ENCODE measurements at places on chromosomes 16 and 17.

DNA sequence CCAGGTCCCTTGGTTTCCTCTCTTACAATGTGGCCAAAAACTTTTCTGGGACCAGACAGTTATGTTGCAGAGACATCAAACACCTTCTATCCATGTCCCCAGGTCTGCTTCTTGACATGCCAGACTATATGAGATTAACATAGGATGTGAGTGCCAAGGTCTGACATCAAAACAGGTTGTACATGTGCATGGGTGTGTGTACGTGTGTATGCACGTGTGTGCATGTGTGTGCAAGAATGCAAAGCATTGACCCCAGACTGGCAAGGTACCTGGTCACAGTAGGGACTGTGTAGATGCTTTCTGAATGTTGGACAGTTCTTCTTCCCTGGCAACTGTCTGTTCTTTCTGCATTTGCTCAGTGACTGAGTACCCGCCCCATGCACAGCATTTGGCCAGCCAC, 85.6 kb downstream of the NDE1 start:
- peak overlapping the region; percentile 32 for H3K27ac ChIP-seq
- H3K36me3 ChIP-seq: peaks cover 10% of the 10 kb centered on the region
- DNase-seq: no peak
- H3K4me1 ChIP-seq: no peaks in the 10 kb centered on the region

- peaks cover 6% of the 10 kb centered on the region for H3K27me3 ChIP-seq
- H3K4me1 ChIP-seq: peaks cover 13% of the 10 kb centered on the region
- no peak overlapping the region for H3K27ac ChIP-seq
- no peak for DNase-seq
- peaks cover 55% of the 10 kb centered on the region for H3K36me3 ChIP-seq
These were observed 5.8 kb downstream of the KIF18B start for GRCh38 chr17:44941712-44942331.

DNA sequence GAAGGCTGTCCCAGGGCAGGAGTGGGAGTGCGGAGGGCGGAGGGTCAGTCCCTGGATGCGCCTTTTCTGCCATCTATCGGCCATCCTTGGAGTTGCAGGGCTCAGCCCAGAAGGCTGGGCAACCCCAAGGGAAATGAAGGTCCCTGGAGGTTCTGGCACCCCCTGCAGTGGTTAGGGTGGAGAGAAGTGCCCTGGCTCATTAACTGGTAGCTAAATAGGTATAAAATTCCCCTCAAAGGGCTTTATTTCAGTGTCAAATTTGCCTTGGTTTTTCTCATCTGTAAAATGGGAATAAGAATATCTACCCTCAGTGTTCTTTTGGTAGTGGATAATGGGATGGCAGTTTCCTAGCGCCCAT, 22.4 kb downstream of the C17orf75 start:
- H3K36me3 ChIP-seq: no peaks in the 10 kb centered on the region
- H3K27ac ChIP-seq: no peak overlapping the region
- peaks cover 12% of the 10 kb centered on the region for H3K4me1 ChIP-seq
- H3K27me3 ChIP-seq: peaks cover 18% of the 10 kb centered on the region
- H3K4me3 ChIP-seq: peak overlapping the region; percentile 62

DNA sequence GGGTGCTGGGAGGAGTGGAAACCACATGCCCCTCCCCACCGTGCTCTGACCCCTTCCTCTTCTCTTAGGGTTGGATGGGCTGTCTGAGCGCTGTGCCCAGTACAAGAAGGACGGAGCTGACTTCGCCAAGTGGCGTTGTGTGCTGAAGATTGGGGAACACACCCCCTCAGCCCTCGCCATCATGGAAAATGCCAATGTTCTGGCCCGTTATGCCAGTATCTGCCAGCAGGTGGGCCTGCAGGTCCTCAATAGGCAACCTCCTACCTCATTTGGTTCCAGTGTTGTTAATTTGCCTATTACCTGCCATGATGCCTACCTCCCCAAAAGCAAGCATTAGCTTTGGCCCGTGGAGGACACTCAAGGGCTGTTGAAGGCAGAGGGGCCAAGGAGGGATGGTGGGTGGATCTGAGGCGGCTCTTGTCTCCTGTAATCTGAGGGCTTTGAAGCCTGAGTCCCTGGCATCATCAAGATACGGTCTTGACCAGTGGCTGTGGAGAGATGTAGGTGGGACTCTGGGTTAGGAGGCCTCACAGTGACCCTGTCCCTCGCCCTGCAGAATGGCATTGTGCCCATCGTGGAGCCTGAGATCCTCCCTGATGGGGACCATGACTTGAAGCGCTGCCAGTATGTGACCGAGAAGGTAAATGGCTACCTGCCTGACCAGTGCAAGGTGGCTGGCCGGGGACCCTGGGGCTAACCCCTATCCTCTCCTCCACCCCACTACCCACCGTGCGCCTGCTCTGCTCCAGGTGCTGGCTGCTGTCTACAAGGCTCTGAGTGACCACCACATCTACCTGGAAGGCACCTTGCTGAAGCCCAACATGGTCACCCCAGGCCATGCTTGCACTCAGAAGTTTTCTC, 3.4 kb downstream of the ALDOA start:
- peaks cover 89% of the 10 kb centered on the region for H3K36me3 ChIP-seq
- DNase-seq: peak; percentile 63
- H3K27ac ChIP-seq: peak overlapping the region; percentile 91
- H3K4me3 ChIP-seq: peak overlapping the region; percentile 53
- H3K4me1 ChIP-seq: peaks cover 42% of the 10 kb centered on the region

- peaks cover 5% of the 10 kb centered on the region for H3K36me3 ChIP-seq
- DNase-seq: no peak
- no peak overlapping the region for H3K4me3 ChIP-seq
- H3K27me3 ChIP-seq: no peaks in the 10 kb centered on the region
- H3K4me1 ChIP-seq: peaks cover 22% of the 10 kb centered on the region
- no peak overlapping the region for H3K27ac ChIP-seq
These were observed 2.3 kb downstream of the ARL4D start for GRCh38 chr17:43400943-43401717.

- H3K4me3 ChIP-seq: no peak overlapping the region
- peaks cover 7% of the 10 kb centered on the region for H3K27me3 ChIP-seq
- DNase-seq: no peak
- no peak overlapping the region for H3K27ac ChIP-seq
- H3K4me1 ChIP-seq: no peaks in the 10 kb centered on the region
These were observed 43.9 kb upstream of the ABCA3 start for GRCh38 chr16:2384426-2384825.

DNA sequence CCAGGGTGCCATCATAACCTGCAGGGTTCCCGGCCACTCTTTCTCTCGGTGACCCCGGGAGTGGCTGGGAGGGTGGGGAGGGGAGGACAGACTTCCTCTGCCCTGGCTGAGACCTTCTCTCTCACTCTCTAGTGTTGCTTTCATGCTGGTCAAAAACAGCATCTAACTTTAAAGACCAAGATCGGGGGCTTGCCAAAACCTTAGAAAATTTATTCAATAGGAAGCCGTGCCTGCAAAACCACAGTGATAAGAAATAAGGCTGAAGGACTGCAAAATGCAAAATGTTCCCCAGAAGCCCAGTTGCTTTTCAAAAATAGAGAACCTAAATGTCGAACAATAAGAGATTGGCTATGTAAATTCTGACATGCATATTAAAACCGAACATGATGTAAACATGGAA, 344.0 kb downstream of the FOXL1 start:
- peaks cover 61% of the 10 kb centered on the region for H3K27me3 ChIP-seq
- H3K4me3 ChIP-seq: no peak overlapping the region
- no peak overlapping the region for H3K27ac ChIP-seq

- no peak for DNase-seq
- peaks cover 7% of the 10 kb centered on the region for H3K4me1 ChIP-seq
- no peak overlapping the region for H3K27ac ChIP-seq
These were observed 35.1 kb downstream of the CDH1 start for GRCh38 chr16:68772030-68772681.

GRCh38 chr16:74657870-74658642, 8.6 kb downstream of the RFWD3 start:
- H3K27ac ChIP-seq: peak overlapping the region; percentile 52
- DNase-seq: no peak
- H3K36me3 ChIP-seq: peaks cover 97% of the 10 kb centered on the region

DNA sequence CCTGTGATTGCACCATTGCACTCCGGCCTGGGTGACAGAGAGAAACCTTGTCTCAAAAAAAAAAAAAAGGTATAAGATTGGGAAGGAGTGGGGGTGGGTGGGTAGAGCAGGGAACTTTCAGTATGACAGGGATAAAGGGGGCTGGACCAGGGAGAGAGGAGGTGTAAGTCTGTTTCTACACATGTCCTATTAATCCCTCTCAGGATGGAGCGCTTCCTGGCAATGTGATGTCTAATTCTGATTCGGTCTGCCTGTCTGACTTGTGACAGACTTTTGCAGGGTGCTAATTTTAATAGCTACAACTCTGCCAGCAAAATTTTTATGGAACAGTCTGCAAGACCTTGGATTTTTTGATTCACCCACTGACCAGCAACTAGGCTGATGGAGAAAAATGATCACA, 53.8 kb upstream of the SLC25A19 start:
- H3K4me1 ChIP-seq: peaks cover 92% of the 10 kb centered on the region
- no peaks in the 10 kb centered on the region for H3K27me3 ChIP-seq
- H3K27ac ChIP-seq: peak overlapping the region; percentile 91
- DNase-seq: no peak
- H3K4me3 ChIP-seq: no peak overlapping the region
- peaks cover 9% of the 10 kb centered on the region for H3K36me3 ChIP-seq

DNA sequence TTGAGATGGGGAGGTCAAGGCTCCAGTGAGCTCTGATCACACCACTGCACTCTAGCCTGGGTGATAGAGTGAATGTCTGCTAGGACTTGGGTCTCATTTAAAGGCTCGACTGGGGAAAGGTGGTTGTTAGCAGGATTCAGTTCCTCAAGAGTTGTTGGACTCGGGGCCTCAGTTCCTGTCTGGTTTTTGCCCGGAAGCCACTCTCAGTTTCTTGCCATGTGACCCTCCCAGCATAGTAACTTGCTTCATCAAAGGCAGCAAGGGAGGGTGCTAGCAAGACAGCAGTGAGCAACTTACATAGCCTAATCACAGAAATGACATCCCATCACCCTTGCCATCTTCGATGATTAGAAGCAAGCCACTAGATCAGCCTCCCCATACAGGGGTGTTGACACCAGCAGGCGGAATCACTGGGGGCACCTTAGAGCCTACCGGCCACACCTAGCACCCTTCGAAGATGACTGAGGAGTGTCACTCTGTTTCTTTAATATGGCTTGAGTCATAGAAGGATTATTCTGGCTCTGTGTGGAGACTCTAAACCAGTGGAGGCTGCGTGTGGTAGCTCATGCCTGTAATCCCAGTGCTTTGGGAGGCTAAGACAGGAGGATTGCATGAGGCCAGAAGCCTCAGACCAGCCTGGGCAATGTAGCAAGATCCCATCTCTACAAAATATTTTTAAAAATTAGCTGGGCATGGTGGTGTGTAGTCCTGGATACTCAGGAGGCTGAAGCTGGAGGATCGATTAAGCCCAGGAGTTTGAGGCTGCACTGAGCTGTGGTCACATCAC, 13.2 kb upstream of the SCNN1B start:
- peaks cover 3% of the 10 kb centered on the region for H3K4me1 ChIP-seq
- H3K36me3 ChIP-seq: no peaks in the 10 kb centered on the region
- no peak for DNase-seq
- peaks cover 13% of the 10 kb centered on the region for H3K27me3 ChIP-seq

DNA sequence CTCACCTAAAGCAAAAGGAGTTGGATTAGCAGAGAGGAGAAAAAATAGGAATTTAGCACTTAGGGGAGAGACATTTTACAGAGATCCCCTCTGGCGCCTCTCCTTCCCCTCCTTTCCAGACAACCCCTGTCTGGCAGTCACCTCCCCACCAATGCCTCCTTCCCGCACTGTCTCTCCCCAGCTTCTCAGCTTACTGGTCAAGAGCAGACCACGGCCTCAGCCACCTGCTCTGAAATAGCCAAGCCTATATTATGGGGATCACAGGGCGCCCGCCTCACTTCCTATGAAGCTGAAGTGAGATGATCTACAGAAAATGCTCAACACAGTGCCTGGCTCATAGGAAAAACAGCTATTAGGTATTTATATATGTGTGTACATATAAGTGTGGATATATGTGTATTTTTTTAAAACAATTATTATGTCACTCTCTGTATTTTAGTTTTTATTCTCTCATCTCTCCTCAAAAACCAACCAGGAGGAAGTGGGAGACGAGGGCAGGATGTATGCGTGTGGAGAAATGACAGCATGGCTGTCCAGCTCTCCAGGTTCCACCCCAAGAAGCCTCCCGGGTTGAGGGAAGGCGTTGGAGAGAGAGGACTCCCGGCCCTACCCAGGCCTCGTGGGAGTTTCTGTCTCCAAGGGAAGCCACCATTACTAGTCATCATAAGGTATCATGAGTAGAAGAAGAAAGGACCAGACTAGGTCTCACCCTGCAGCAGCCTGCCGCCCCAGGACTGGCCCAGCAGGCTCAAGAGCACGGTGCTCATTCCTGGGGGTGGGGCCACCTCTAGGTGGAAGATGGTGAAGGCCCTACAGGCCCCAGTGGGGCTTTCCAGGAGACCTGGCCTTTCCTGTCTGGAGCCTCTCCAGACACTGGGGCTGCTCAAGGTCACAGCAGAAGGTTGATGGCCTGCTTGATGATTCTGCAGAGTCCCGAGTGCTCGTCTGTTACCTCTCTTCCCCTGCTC, 27.2 kb downstream of the MAP3K14 start:
- H3K27me3 ChIP-seq: no peaks in the 10 kb centered on the region
- H3K4me1 ChIP-seq: peaks cover 49% of the 10 kb centered on the region
- DNase-seq: no peak

DNA sequence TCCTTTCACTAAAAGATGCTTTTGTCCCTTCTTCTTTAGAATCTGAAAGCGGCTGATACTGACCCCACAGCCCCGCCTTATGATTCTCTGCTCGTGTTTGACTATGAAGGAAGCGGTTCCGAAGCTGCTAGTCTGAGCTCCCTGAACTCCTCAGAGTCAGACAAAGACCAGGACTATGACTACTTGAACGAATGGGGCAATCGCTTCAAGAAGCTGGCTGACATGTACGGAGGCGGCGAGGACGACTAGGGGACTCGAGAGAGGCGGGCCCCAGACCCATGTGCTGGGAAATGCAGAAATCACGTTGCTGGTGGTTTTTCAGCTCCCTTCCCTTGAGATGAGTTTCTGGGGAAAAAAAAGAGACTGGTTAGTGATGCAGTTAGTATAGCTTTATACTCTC, 10.1 kb upstream of the TANGO6 start:
- H3K27ac ChIP-seq: no peak overlapping the region
- H3K27me3 ChIP-seq: peaks cover 2% of the 10 kb centered on the region
- H3K4me1 ChIP-seq: peaks cover 1% of the 10 kb centered on the region

DNA sequence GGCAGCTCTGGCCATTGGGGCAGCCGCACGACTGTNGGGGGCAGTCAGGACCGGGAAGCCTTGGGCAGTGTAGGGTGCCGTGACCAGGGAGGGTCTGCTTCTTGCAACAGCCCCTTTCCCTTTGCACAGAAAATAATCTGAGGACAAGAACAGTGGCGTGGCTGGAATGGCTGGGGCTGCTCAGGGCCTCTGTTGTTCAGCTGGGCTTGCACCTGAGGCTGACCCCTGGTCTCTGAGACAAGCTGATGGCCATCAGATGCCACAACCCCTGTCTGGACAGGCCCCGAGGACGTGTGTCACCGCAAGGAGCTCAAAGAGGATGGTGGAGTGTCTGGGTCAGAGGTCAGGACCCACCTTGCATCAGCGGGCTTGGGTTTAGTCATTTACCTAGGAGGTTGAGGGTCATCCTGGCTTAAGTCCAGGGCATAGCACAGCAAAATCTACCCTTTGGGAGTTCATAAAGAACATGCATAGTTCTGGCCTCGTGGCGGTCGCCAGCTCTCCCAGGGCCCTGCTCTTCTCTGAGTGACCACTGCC, 46.9 kb downstream of the METRNL start:
- H3K4me1 ChIP-seq: peaks cover 14% of the 10 kb centered on the region
- no peak overlapping the region for H3K27ac ChIP-seq
- DNase-seq: no peak
- no peaks in the 10 kb centered on the region for H3K36me3 ChIP-seq
- H3K27me3 ChIP-seq: peaks cover 39% of the 10 kb centered on the region

All from activated T-cell treated with anti-CD3 and anti-CD28 coated beads, Interleukin-2, amount 50 U/mL, for 24 hours (primary cell).